ENCODE measurements at places on chromosomes 4 and X. TPM values are rescaled to one million over a fixed set of nuclear protein-coding genes. Genes with fewer than 3 reads are reported as not detected.

DNA sequence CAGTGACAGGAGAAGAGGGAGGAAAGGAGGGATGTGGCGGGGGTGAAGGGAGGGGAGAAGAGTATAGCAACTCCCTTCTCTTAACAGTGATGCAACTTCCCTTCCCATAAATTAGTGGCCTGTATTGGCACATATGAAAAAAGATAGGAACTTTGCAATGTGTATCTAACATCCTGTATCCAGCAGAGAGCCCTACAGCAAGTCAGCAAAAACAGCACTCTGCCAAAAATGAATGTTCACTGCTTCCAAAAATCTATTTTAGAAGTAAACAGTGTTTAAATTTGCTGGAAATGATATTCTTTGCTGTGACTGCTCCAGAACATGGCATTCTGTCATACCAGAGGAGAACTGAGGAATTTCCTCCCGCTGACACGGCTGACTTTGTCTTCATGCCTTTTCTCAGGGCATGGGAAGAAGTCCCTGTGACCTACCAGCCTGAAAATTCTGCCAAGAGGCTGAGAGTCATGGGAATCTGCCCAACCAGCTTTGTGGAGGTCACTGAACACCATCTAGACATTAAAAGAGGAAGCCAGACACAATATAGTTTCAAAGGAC, 343.4 kb upstream of the RASGEF1B start:
- no peak for DNase-seq

EDA gene
- total RNA-seq, result 0.67 TPM

DNA sequence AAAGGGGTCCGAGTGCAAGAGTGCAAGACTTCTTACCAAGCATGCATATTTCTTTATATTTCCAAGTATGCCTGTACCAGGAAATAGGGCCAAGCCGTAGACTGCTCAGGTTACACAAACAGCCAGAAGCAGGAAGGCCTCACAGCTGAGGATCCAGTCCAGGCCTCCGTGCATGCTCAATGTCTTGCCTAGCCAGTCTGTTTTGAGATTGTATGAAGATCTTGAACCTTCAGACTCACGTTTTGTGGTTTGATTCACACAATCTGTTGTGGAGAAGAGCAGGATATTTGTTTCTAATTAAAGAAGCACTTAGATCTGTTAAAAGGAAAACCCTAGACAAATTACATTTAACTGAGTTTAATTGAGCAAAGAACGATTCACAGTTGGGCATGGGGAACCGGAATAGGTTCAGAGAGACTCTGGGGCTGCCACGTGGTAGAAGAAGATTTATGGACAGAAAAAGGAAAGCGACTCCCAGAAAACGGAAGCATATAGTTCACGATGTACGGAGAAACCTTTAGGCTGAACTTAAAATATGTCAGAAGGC, 1.2 kb downstream of the MGST2 start:
- peak; percentile 61 for DNase-seq

MAGEE2 gene
- total RNA-seq, result not detected

- no peak for DNase-seq
These were observed 528.7 kb downstream of the TMA16 start for GRCh38 chr4:164023214-164023613.

LRIT3 gene
- total RNA-seq, result 0.35 TPM

DNA sequence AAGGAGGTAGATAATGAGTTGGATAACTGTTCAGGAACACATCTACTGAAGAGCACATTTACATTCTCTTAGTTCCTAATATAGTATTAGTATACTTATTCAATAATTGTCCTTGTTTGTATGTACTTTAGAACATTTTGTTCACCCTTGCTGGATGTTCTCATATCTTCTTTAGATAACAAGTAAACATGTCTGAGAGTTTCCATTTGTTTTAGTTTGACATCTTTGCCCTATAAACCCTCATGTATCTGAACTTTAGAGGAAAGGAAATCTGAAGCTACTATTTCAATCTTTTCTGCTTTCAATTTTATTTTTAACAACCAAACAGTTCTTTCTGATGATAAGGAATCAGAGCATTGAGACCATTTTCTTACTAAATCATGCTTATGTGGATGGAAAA, 518.6 kb downstream of the RPA4 start:
- DNase-seq, result no peak

ARSJ gene
- total RNA-seq, result 7.3 TPM

OTUD6A gene
- not detected for total RNA-seq

CXCL13 gene
- not detected for total RNA-seq

DNA sequence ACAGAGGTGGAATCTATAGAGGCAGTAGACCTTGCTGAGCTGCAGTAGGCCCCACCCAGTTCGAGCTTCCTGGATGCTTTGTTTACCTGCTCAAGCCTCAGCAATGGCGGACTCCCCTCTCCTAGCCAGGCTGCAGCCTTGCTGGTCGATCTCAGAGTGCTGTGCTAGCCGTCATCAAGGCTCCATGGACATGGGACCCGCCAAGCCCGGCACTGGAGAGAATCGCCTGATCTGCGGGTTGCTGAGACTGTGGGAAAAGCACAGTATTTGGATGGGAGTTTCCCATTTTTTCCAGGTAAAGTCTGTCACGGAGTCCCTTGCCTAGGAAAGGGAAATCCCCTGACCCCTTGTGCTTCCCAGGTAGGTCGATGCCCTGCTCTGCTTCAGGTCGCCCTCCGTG, 124.8 kb upstream of the KLF8 start:
- no peak for DNase-seq

GRCh38 chrX:136387951-136388502, 87.3 kb downstream of the ADGRG4 start:
- no peak for DNase-seq

GRCh38 chrX:47179221-47179927, 14.3 kb upstream of the UBA1 start:
- no peak for DNase-seq

EIF2S3 gene
- 240 TPM for total RNA-seq

AADAT gene
- 10.5 TPM for total RNA-seq

- no peak for DNase-seq
These were observed 2535.1 kb downstream of the ARAP2 start for GRCh38 chr4:33709247-33709646.

RTL3 gene
- not detected for total RNA-seq

- DNase-seq, result no peak
These were observed 15.4 kb downstream of the SETD7 start for GRCh38 chr4:139540632-139541031.

MAGEB17 gene
- total RNA-seq, result not detected

- DNase-seq, result no peak
These were observed 658.7 kb upstream of the EPHA5 start for GRCh38 chr4:66328803-66329574.

DNA sequence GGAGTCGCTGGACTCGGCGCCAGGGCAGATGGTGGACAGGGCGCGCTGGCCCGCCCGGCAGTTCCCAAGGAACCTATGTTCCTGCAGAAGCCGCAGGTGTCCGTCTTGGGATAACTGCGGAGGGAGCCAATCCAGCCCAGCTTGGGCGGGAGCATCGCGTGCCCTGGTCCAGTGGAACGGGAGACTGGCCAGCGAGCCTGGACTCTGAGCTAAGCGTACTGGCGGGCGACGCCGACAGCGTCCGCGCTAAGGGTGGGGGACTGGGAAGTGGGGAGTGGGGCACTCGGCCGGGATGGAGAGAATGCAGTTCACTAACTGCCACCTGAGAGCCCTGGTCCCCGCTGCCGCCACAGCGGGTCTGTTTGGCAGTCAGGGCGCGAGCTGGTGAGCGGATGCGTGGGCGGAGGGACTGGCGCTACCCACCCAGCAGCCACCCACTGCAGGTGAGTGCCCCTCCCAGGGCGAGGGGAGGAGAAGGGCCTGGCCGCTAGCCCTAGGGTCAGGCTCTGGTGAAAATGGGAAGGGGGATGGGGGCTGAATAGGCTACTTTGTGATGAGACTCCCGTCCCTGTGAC, 1.3 kb upstream of the MAMLD1 start:
- DNase-seq, result no peak

DNA sequence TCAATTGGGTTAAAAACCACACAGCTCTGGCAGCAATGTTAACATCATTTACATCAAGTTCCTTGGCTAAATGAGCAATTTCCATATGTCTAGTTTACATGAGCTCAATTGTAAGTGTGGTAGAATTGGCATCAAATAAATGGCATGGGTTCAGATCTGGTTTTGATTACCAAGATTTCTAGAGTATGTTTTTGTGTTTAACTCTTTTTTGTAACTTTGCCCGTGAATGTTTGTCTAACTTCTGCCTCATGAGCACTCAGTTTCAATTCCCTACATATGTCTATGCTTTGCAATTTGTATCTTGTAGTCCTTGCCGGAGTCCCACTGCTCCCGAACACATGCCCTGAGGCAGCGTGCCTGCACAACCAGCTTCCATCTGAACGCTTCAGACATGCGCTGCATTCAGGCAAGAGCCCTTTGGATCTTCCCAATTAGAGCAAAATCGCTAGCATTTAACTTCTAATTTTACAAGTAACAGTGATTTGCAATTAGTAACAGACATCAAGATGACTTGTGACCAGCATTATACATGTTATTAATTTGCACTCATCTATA, 644.4 kb downstream of the TRIML1 start:
- DNase-seq, result no peak

- DNase-seq, result no peak
These were observed 4.5 kb downstream of the RAPGEF2 start for GRCh38 chr4:159107203-159107925.

GRCh38 chrX:124393659-124394058, 47.3 kb downstream of the SH2D1A start:
- DNase-seq, result no peak

DNA sequence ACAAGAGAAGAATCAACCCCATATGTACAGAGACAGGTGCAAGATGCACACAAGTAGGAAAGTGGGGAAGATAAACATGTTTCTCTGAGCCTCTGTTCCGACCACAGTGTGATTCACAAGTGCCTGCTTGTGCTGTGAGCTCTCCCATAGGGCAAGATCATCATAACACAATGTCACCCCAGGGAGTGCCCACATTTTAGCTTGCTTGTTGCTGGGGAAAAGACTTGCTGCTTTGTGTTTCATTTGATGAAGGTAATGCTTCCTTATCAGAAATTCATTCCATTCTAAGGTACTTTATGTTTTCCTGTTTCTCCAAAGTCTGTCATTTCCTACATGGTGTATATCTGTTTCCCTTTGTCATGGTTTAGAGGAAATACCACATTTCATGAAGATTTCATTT, 304.5 kb upstream of the DIPK2B start:
- no peak for DNase-seq

DNA sequence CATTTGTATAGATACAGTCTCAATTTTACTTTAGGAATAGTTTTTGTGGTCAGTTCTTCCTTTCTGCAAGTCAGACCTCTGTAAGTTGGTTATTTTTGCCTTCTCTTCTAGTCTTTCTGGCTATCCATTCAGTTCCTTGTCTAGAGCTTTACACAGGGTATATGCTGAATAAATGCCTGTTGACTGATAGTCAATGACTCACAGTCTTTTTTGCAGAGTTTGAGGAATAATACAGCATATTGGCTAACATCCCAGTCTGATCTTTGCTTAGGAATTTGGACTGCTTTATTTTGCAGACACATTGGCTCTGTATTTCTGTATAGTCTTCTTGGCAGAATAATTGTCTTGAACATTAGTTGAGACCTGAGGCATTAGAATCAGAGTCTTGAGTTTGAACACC, 132.4 kb downstream of the MAGEC1 start:
- DNase-seq, result no peak

CDX4 gene
- not detected for total RNA-seq

DNA sequence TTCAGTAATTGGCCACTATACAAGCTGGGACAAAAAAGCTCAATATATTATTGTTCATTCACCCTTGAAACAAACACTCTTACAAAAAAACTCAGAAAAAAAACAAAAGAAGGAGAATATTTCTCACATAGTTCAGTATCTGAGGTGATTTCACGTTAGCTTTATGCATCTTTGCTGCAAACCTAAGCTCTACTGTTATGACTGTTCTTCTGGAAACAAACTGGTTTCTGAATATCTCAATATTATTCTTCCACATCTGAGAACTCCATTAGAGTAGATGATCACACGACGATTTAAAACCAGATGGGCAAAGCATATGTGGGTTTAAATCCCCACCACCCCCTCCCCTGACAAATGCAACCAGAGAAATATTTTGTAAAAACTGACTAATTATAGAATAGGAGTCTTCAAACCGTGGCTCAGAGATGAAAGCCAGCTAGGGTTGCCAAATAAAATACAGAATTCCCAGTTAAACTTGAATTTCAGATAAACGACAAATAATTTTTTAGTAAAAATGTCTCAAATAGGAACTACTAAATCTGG, 182.0 kb upstream of the FAM241A start:
- DNase-seq, result no peak

- DNase-seq, result no peak
These were observed 50.3 kb upstream of the OTUD4 start for GRCh38 chr4:145230726-145231125.

- no peak for DNase-seq
These were observed 40.6 kb upstream of the SORCS2 start for GRCh38 chr4:7151668-7152227.

Measured in Caco-2 (cell line).